ENCODE measurements at places on chromosomes 2 and 18.

- no peak for DNase-seq
Observed at GRCh38 chr2:189681903-189682302, 7.4 kb downstream of the ANKAR start.

DNA sequence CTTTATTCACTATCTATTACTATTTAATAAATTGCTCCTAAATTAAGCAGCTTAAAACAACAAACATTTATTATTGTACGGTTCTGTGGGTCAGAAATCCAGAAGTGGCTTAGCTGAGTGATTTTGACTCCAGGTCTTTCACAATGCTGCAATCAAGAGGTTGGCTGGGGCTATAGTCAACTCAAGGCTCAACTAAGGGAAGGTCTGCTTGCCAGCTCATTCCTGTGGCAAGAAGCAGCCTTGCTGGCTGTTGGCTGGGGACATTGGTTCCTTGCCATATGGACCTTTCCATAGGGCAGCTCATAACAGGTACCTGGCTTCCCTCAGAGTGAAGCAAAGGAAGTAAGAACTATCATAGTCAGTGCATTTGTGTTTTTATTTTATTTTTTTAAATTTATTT is 5.0 kb upstream of the MRPL19 start:
- DNase-seq, result peak; percentile 10

- no peak for DNase-seq
Observed at GRCh38 chr2:201699416-201699815, 972 bp upstream of the MPP4 start.

- no peak for DNase-seq
Observed at GRCh38 chr2:175372704-175373701, 191.5 kb upstream of the ATP5MC3 start.

DNA sequence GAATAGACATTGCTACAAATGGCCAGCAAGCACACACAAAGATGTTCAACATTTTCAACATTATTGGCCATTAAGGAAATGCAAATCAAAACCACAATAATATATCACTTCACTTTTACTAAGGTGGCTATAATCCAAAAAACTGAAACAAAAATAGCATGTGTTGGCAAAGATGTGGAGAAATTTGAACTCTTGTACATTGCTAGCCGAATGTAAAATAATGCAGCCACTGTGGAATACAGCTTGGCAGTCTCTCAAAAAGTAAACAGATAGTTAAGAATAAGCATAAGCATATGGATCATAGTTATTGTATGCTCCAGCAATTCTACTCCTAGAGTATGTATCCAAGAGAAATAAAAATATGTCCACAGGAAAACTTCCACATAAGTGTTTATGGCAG is 192.5 kb downstream of the EN1 start:
- DNase-seq, result no peak

Measured in cerebellum (tissue), 4 donors.